ENCODE measurements at places on chromosomes 6 and 20.

- no peak for DNase-seq
These were observed 8.2 kb downstream of the RNF144B start for GRCh38 chr6:18395177-18395855.

- DNase-seq, result no peak
These were observed 10.5 kb downstream of the VPS16 start for GRCh38 chr20:2851086-2851485.

DNA sequence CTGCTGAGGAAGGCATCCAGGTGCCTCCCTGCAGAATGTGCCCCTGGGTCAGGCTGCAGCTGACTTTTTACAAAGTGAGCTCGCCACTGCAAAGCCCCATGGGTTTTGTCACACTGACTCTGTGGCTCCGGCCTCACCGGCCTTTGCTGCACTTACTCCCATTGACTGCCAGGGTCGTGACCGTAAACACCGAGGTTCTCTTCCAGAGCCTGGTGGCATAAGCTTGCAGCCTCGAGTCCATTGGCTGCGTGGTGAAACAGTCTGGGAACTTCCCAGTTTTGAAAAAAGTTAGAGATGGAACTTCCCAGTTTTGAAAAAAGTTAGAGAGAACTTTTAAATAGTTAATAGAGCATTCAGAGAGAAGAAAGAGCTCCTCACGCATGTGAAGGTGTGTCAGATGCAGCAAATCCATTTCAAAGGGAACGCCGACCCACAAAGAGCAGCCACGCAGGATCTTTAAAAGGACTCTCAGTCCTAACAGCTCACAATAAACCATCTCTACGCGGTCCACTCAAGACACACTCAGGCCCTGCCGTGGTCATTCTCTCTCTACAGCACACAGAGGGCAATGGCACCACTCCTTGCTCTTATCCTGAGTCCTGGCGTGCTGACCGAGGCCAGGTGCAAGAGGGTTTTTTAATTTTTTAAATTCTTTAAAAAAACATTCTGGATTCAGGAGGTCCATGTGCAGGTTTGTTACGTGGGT is 12.8 kb downstream of the RAMACL start:
- no peak for DNase-seq

DNA sequence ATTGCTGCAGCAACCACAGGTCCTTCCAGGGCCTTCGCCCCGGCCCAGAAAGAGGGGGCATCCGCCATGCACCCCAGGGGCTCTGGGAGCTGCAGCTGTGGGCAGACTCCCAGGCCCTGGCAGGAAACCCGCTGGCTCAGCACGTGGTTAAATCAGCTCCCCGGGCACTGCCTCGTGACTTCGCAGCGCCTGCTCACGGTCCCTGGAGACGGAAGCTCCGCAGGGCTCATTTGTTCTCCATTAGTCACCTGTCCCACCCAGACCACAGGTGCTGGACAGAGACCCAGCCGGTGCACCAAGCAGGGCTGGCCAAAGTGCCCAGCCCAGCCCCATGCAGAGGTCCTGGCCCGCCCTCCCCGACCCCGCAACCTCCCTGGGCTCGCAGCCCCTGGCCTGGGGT is 14.7 kb downstream of the KCNQ2 start:
- DNase-seq, result peak; percentile 29

- peak; percentile 18 for DNase-seq
These were observed 429.1 kb downstream of the ADGRB3 start for GRCh38 chr6:69064226-69064625.

GRCh38 chr20:15406072-15406471 is 1068.7 kb upstream of the FLRT3 start:
- DNase-seq, result no peak

DNA sequence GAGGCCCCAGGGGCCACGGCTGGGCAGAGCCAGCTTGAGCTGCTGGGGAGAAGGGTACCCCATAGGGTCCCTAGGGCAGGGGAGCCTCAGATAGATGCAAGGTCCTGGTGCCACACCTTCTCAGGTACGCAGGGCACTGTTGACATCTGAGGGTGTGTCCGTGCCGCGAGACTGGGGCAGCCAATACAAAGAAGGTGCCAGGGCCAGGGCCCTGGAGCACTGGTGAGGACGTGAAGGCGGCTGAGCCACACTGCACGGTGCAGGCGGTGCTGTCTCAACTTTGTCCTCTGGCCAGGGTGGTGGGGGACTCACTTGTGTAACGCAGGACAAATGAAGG is 649 bp upstream of the LRRC73 start:
- DNase-seq, result no peak

DNA sequence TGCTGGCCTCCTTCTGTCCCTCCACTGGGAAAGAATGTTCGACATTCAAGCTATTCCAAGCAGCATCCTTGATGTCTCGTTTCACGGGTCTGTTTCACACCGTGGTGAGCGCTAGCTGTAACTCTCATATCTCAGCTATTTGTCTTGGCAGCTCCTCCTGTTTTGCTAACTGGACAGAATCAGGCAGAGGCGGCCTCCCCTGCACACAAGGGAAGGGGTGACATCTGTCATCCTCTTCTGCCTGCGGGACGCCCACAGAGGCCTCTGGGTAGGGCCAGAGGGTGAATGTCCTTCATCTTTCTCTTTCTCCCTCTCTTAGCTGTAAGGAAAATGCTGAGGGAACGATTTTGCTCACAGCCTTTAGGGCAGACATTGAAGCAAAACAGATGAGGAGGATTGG is 232.8 kb upstream of the GMDS start:
- DNase-seq, result peak; percentile 47

DNA sequence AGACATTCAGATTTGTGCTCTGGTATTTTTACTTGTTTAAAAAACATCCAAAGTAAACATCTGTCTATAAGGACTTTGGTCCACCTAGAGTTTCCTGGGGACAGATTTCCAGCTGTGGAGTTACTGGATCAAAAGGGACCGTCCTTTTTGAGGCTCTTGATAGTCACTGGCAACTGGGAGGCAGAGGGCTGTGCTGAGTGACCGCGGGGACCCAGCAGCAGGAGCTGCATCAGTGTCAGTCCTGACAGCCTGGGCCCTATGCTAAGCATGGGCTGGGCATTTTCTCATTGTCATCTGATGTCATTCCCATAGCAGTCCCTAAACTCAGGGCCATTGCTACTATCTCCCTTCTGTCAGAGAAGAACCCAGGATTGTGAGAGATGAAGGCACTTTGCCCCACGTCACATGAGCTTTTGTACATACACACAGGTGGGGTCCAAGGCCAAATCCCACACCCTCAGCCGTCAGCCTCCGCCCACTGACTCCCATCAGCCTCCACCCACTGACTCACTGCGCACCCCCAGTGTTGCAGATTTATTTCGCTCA is 293.8 kb downstream of the TAF4 start:
- DNase-seq, result no peak

GRCh38 chr6:107716688-107717089 is 107.4 kb downstream of the SCML4 start:
- DNase-seq, result no peak

DNA sequence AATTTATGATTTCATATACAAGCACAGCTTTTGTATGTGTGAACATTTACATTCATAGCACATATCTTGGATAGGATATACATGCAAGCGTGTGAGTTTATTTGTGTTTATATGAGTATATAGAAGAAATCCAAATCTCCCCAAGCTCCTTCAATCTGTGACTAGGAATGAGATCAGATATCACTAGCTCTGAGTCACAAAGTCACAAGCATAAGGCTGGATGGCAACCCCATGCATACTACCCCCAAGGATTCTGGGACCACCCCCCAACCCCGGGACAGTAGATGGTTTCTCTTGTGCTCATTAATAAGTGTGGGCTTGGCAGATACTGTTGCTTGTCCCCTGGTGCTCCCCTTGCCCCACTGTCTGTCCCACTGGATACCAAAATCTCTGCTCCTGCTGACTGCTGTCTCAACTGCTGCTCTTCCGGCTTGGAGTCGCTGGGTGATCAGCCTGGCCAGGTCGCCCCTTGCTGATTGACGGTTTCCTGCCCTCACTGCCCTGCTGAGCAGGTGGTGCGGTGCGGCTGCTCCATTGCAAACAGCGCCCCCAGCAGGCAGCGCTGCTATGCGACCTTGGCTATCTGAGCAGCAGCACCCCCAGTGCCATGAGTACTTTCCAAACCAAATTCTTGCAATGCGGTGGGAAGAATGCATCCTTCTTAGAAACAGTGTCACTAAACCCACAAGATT is 279.4 kb downstream of the CD83 start:
- DNase-seq, result peak; percentile 21

All from kidney epithelial cell (primary cell).